Stimulated activated CD4-positive, alpha-beta T cell treated with anti-CD3 and anti-CD28 coated beads, Interleukin-12 subunit alpha, Interleukin-12 subunit beta, amount 100 ng/mL, for 48 hours (primary cell): ENCODE measurements at places on chromosomes 3 and 15.

GRCh38 chr3:111751961-111752360 is 107.1 kb upstream of the PHLDB2 start:
- no peak for DNase-seq

DNA sequence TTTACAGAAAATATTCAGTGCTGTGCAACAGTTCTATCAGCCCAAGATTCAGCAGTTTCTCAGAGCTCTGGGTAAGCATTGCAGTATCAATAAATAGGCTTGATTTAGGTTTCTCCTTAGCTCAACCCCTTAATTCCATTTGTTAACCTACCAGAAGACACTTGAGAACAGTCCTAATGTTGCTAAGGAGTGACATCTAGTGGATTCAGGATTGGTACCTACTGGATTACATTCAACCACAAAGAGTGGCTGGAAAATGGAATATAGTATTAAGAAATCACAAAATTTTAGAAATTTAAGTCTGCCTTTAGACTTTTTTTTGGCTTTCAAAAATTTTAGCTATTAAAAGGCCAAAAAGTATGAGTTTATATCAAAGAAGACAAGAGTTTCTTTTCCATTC is 34.7 kb downstream of the POLG start:
- no peak for DNase-seq

- DNase-seq: no peak
These were observed 11.4 kb downstream of the MSL2 start for GRCh38 chr3:136184703-136185102.

- no peak for DNase-seq
These were observed 158.1 kb upstream of the FEZF2 start for GRCh38 chr3:62531493-62531892.

DNA sequence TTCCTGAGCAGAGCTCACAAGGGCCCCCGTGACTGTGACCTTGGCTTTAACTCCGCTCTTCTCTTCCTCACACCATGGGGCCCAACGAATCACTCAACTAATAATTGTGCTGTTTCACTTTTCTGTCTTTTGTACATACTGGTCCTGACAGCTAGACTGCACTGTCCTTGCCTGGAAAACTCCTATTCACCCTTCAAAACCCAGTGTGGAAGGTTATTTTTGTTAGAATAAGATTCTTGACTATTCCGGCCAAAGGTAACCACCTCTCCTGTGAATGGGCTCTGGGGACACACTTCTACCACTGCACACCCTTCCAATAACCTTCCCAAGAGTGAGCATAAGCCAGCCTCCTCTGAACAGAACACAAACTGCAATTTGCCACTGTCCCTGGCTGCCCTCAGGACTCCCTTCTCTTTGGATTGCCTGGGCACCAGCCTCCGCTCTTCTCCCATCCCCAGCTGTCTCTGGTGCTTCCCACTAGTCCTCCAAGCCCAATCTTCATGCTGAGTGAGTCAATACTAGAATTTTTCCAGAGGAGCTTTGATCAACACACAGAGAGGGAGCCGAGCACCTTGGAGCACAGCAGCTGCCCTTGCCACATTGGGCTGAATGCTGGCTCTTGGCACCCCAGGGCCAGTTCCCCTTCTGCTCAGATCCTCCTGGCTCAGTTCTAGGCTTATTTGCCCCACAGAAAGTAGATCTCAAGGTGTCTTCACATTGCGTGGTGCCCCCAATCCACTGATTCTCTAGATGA is 2.1 kb downstream of the SCN5A start:
- no peak for DNase-seq

GRCh38 chr3:106421909-106422308 is 553.1 kb upstream of the CBLB start:
- DNase-seq: no peak

DNA sequence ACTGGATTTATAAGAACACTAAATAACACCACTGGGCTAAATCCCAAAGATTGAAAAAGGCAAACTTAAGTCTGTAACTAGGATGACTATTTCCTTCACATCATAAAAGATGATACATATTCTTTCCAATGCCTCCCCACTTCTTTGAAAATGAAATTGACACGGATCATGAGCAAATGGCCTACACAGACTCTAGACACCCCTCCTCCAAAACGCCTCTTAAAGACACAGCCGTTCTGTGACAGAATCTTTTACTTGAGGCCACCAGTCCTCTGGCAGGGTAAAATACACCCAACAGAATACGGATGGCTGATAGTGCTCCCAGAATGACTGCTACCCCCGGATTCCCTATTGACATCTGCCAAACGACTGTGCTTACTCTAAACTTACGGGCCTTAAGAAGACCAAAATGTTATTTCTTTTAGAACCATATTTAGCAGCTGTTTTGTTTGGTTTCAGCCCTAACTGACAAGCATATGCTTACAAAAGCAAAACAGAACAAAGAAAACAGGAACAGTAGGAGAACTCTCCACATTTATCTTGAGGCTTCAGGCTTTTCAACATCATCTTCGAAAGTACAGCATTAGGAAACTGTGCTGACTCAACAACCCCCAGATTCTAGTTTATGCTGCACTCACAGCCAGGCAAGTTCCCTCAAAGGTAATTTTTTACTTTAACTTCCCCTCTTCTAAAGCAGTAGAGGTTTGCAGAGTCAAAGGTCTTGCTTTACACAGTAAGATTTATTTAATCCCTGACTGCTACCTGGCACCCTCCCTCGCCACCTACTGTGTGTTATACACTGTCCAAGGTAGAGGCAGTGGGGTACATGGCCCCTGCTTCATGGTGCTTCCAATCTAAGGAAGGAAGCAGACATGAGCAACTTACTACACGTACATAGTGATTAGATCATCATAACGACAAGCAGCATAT is 84.3 kb downstream of the TNIK start:
- DNase-seq: no peak

- DNase-seq: no peak
These were observed 17.5 kb downstream of the DNAJB8 start for GRCh38 chr3:128449111-128449638.

GRCh38 chr3:111548092-111548491 is 6.1 kb downstream of the CD96 start:
- DNase-seq: no peak

GRCh38 chr3:153961494-153961893 is 159.7 kb upstream of the ARHGEF26 start:
- DNase-seq: no peak

GRCh38 chr3:67468511-67468910 is 185.9 kb downstream of the SUCLG2 start:
- no peak for DNase-seq

- no peak for DNase-seq
These were observed 519 bp downstream of the ASB7 start for GRCh38 chr15:100602823-100603393.

DNA sequence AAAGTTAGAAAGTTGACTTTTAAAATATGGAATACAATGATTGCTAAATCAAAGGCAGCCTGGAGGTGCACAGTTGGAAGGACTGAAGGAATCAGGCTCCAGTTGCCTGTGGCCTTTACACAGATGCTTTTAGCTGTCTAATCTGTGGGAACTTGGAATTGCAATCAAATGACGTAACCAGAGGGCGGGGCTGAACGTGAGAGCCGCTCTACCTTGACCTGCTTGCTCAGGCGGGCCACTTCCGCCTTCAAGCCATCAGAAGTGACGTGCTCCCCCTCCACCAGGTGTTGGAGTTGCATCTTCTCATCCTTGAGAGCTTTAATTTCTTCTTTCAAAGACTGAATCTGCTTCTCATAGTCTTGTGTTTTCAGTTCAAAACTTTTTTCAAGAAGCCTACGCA is 37.7 kb upstream of the GNB5 start:
- no peak for DNase-seq

DNA sequence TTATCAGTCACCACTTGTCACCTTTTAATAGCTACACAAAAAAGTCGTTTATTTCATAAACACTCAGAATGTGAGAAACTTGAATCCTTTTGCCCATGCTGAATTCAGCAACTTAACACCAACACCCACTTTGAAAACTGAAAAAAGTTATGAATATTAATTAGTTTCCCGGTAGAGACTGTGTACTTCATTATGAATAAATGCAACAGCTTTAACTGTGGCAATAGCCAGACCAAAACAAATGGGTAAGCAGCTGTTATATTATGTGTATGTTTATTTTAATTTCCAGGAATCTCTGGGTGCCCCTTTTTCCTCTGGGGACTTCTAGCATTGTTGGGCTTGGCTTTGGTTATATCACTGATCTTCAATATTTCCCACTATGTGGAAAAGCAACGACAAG is 7.8 kb downstream of the TRAT1 start:
- DNase-seq: no peak

DNA sequence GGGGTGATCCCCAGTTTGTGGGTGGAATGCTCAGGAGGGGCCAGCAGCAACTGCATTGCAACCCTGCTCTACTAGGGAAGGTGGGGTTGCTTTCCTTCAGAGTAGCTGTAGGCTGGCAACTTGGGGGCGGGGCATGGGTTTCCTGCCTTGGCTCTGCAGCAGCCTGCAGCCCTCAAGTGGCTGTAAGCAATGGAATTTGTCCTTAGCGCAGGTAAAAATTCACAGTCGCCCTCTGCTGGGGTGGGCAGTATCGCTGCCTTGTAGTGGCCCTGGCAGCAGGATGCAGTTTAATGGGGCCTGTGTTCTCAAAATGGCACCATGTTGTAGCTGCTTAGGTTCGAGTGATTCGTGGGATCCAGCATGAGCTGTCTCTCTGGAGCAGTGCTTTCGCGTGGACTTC is 29.8 kb downstream of the STT3B start:
- DNase-seq: no peak

GRCh38 chr3:88000853-88001252 is 58.0 kb downstream of the CGGBP1 start:
- DNase-seq: no peak

GRCh38 chr15:89021224-89021623 is 67.0 kb upstream of the ABHD2 start:
- no peak for DNase-seq

DNA sequence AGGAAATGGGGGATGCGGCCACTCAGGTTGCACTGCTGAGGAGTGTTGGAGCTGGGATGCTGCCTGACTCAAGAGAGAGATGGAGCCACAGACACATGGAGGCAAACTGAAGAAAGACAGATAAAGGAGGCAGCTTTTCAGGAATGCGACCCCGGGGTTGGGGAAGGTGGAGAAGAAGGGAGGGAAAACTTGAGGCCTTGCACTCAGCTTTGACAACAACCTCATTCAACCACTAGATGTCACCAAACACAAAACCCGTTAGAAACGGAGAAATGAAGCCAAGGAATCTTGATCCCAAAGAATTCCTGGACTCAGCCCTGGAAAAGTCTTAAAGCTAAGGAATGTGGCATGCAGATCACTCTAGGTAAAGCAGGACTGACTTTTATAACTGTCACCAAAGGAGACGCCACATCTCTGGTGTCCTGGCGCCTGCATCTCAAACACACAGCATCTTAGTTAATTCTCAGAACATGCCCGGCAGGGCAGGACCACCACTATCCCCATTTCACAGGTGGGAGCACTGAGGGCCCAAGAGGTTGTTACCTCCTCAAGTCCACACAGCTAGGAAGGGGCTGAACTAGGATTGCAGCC is 59.6 kb upstream of the LMCD1 start:
- DNase-seq: no peak

- DNase-seq: no peak
These were observed 166.5 kb upstream of the THRB start for GRCh38 chr3:24661175-24661584.

DNA sequence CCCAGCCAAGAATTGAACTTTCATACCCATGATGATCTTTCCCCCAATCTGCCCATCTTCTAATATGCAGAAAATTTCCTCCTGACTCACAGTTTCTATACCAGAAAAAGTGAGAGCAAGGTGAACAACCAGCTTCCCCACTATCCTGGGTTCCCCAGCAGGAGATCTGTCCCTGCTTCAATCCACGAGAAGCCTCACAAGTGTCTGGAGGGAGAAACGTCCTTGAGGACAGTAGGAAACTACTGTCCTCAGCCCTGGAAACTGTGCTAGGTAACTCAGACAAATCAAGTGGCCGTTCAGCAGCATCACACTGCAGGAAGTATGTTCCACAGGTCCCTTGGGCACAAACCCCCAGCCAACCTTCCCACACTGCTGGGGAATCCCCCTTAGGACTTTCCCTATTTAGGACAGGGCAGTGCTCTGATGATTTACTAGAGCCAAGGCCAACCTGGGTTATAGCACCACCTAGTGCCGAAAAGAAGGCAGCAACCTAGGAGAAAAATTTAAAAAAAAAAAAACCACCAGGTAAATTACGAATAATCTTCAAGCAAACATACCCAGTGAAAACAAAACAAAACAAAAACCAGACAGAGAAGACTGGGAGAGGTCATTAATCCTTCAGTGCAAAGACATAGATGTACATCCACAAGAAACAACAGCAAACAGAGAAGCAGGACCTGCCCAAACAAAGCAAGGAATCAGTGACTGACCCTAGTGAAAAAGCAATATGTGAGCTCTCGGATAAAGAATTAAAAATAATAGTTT is 36.0 kb downstream of the MORC1 start:
- DNase-seq: peak; percentile 14

GRCh38 chr3:172106989-172107388 is 67.6 kb downstream of the FNDC3B start:
- peak; percentile 36 for DNase-seq

GRCh38 chr15:71715914-71716313 is 94.4 kb upstream of the NR2E3 start:
- DNase-seq: no peak

GRCh38 chr3:6249679-6250078 is 611.2 kb upstream of the GRM7 start:
- no peak for DNase-seq

DNA sequence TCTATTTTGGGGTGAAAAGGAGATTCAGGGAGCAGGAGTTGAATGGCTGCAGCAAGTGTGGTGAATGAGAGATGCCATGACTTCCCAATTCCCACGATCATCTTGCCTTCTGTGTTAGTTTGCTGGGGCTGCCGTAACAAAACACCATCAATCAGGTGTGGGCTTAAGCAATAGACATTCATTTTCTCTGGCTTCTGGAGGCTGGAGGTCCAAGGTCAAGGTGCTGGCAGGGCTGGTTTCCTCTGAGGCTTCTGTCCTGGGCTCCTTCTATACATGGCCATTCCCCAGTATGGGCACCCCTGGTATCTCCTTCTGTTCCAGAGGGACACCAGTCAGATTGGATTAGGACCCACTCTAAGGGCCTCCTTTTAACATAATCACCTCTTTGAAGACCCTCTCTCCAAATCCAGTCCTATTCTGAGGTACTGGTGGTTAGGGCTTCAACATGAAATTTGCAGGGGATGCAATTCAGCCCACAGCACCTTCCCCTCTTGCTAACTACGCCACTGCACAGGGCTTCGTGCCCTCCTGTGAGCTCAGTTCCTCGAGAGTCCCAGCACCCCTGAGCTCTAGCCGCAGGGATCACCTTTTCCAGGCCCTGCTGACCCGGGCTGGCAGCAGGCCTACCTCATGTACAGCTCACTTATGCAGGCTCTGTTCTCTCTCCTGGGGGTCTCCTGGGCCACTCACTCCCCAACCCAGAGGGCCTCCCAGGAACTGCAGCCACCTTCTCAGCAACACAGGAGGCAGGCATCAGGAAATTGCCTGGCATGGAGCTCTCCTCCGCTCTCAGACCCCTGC is 37.3 kb upstream of the SLC6A11 start:
- no peak for DNase-seq

GRCh38 chr3:112604536-112604935 is 36.4 kb downstream of the CCDC80 start:
- no peak for DNase-seq
